ENCODE measurements at places on chromosomes 3 and 15.

GRCh38 chr3:140152851-140153639 lies 218.1 kb downstream of the CLSTN2 start:
- no peak for DNase-seq

GRCh38 chr3:13637311-13637891 lies 88.5 kb downstream of the FBLN2 start:
- no peak for DNase-seq

DNA sequence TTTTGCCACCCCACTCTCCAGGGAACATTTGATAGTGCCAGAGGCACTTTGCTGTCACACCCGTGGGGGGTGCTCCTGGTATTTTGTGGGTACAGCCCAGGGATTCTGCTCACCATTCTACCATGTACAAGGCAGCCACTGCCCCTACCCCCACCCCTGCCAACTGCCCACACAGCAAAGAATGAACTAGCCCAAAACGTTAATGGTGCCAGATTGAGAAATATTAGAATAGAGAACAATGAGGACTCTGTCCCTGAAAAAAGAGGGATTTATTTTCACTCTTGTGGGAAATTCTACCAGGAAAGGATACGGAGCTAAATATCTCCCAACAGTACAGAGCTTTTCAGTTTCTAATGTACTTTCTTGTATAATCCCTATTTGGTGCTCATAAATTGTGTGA lies 154.5 kb upstream of the SUCLG2 start:
- DNase-seq = no peak

DNA sequence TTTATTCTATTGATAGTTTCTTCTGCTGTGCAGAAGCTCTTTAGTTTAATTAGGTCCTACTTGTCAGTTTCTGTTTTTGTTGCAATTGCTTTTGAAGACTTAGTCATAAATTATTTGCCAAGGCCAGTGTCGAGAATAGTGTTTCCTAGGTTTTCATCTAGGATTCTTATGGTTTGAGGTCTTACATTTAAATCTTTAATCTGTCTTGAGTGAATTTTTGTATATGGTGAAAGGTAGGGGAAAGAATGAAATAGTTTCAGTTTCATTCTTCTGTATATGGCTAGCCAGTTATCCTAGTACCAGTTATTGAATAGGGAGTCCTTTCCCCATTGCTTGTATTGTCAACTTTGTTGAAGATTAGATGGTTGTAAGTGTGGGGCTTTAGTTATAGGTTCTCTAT lies 10.6 kb upstream of the GCSAM start:
- DNase-seq = no peak

DNA sequence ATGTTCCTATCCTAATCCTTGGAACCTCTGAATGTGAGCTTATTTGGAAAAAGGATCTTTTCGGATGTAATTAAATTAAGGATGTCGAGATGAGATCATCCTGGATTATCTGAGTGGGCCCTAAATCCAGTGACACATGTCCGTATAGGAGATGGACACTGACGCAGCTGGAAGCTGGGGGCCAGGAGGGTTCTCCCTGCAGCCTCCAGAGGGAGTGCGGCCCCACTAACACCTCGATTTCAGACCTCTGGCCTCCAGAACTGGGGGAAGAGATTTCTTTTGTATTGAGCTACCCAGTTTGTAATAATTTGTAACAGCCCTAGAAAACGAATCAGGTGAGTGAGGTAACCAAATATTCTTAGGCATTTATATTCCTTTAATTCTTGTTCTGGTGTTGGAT lies 2.5 kb downstream of the DNAJB8 start:
- no peak for DNase-seq

GRCh38 chr15:90749754-90750153 lies 32.6 kb downstream of the BLM start:
- no peak for DNase-seq

DNA sequence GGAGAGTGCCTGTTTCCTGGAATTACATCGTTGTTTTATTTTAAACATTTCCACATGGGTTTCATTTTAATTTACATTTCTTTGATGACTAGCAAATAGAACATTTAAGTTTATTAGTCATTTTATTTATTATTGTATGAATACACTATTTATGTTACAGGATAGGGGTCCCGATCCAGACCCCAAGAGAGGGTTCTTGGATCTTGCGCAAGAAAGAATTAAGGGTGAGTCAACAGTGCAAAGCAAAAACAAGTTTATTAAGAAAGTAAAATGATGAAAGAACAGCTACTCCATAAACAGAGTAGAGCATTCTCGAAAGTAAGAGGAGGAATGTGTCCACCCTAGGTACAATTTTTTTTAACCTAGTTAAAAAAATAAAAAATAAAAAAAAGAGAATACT lies 539.5 kb downstream of the NAALADL2 start:
- DNase-seq = no peak

- DNase-seq = no peak
Measured at GRCh38 chr15:26394801-26395200, 378.1 kb downstream of the GABRB3 start.

DNA sequence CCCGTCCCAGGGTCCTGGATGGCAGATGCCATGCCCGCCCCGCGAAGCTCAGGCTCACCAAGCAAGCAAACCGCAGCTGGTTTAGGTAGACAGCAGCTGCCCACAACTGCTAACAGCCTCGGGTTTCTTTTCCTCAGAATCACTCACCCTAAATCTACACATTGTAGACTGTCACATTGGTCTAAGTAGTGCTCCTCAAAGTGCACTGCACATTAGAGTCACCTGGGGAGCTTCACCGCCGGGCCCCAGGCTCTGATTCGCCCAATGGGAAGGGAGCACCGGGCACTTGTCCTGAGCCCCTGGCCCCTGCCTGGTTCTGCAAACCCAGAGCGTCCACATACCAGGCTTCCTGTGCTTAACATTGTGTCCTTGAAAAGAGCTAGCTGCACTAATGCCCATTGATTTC lies 752 bp downstream of the OCA2 start:
- no peak for DNase-seq

DNA sequence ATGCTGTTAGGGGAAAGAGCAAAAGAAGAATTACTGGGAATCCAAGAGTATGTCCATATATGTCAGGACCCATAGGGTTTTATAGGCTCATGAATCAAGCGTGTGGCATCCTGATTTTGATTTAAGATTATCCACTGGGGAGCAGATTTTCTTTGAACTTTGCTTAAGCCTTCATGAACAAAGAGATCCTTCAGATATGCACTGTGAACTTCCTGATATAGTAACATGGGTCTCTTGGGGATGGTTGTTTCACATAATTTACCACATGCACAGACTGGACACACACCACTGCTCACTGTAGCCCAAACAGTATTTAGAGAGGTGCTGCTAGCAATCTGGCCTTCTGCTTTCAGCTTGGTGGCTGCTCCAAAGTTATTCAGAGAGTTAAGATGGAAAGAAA lies 200.9 kb upstream of the ZPLD1 start:
- no peak for DNase-seq

- no peak for DNase-seq
Measured at GRCh38 chr15:28918141-28918983, 32.6 kb downstream of the APBA2 start.

GRCh38 chr3:40143283-40144090 lies 166.0 kb upstream of the EIF1B start:
- DNase-seq = peak; percentile 17

- DNase-seq = no peak
Measured at GRCh38 chr3:186680869-186681268, 15.1 kb downstream of the HRG start.

- DNase-seq = no peak
Measured at GRCh38 chr3:128240232-128240631, 87.0 kb downstream of the EEFSEC start.

DNA sequence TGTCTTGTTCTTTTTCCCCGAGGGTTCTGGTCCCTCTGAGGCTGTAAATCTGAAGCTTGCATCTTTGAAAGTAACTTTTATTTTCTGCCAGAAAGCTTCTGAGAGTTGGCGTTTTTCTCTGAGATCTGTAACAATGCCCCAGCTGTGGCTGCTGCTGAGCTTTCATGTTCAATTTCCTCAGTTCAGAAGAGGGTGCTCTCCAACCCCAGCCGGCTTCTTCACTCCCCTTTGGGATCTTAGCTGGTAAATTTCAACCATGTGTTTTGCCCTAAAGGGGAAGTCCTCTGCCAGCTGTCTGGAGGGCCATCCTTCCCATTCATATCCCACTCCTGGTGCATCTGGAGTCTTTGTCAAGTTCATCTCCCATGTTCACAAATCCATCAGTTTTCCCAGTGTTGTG lies 18.3 kb upstream of the CFAP100 start:
- DNase-seq = no peak

DNA sequence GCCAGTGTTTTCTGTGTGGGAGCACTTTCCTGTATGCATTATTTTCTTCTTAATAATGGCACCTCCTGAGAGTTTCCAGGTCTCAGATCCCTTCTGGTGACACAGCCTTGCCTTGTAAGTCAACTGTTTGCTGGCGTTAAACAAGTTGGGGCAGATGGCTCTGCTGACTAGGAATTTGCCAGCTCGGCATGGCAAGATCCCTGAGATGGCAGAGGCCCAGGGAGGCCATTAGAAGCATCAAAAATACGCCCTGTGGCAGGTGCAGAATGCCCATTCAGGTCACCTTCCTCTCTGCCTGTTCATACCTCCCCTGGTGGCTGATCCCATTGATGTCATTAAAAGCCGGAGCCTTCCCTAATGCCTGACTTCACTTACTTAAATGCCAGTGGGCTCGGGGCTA lies 320.9 kb upstream of the CTDSPL start:
- DNase-seq = no peak

- DNase-seq = no peak
Measured at GRCh38 chr3:47661121-47661752, 82.6 kb upstream of the CSPG5 start.

- DNase-seq = no peak
Measured at GRCh38 chr15:65569728-65570127, 39.5 kb downstream of the HACD3 start.

DNA sequence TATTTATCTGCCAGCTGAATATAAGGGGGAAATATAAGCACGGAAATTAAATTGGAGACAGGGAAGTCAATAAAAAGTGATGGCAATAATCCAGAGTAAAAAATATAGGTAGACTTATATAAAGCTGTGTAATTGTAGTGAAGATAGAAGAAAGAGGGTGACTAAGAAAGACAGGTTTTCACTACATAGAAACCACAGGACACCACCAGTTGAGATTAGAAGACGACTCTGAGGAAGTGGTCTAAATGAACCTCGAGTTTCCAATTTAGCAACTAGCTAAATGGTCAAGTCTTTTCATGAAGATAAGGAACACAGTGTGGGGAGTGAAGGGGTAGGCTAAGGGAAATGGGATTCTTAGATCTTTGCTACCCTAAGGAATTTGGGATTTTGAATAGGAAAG lies 188.8 kb upstream of the ARL6 start:
- no peak for DNase-seq

DNA sequence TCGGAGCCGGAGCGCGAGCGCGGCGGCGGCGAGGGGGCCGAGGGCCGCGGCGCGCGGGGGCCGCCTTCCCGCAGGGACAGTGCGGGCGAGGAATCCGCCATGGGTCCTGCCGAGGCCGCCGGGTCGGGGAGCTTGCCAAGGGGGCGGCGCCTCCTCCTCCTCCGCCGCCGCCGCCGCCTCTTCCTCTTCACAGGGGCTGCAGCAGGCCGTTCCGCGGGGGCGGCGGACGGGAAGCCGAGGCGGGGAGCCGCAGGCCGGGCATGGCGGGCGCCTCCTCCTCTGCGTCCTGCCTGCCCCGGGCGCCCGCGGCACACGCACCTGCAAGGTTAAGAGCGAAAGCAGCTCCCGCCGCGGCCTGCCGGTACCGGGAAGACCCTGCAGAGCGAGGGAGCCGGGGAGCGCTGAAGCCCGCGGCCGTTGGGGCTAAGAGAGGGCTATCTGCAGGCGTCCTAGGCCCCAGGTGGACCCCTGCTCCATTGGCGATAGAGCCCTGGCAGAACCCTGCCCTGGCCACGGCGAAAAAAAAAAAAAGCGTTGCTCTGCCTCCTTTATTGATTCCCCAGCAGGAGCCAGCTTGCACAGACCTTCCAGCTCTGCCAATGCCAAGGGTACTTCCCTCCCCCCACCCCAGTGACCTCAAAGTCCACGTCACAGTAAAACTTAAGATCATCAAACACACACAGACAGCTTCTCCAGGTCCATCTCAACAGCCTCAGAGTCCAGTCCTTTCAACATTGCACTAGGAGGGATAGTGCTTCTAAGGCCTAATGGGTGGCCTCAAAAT lies at the start of gene LYSMD2:
LYSMD2 (minus strand) TSS at position 134 of the 784 bp plus-strand sequence; CDS start at position 101, 33 bp downstream.
- DNase-seq = no peak

- no peak for DNase-seq
Measured at GRCh38 chr3:80014576-80014975, 246.8 kb upstream of the ROBO1 start.

GRCh38 chr15:25862472-25863110 lies 536 bp downstream of the ATP10A start:
- DNase-seq = no peak

DNA sequence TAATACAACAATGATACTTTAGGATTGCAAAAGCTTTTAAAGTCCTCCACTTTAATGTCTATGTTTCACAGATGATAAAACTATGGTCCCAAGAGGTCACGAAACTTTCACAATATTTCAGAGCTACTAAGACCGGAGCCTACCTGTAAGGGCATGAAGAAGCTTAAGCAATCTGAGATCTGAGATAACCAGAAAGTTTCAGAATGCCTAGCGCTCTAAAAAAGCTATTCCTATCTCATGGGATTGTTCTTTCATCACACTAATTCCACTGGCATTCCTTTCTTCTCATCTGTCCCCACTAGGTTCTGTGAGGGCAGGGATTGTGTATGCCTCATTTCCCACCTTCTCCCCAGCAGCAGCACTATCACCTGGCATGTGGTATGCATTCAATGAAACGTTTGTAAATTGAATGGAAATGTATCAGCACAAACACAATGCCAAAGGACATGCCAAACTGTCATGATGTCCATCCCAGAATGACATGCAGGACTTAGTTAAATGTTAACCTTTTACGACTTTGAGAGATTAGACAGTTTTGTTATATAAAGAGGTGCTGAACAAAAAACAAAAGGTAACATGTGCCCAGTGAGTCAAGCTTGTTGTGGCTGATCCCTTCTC lies 104.7 kb upstream of the NR2F2 start:
- no peak for DNase-seq

DNA sequence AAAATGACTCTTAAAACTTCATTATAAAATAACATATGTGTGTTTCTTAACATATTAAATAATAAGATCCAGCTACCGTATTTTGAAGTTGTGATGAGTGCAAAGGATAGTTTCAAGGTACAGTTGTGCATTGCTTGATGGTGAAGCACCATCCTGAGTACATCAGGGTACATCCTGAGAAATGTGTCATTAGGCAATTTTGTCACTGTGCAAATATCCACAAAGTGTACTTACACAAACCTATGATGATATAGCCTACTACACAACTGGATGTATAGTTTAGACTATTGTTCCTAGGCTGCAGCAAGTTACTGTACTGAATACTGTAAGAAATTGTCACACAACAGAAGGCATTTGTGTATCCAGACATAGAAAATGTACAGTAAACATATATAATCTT lies 20.8 kb upstream of the TM4SF1 start:
- no peak for DNase-seq

GRCh38 chr3:36258421-36258820 lies 121.9 kb upstream of the STAC start:
- DNase-seq = no peak
